Stimulated activated CD8-positive, alpha-beta memory T cell treated with anti-CD3 and anti-CD28 coated beads, Interleukin-2, amount 100 ng/mL, for 1 hour (primary cell): ENCODE measurements at places on chromosomes 16 and 17.
A peak's percentile ranks its signal among the peaks of the same experiment; 100 is the strongest.

DNA sequence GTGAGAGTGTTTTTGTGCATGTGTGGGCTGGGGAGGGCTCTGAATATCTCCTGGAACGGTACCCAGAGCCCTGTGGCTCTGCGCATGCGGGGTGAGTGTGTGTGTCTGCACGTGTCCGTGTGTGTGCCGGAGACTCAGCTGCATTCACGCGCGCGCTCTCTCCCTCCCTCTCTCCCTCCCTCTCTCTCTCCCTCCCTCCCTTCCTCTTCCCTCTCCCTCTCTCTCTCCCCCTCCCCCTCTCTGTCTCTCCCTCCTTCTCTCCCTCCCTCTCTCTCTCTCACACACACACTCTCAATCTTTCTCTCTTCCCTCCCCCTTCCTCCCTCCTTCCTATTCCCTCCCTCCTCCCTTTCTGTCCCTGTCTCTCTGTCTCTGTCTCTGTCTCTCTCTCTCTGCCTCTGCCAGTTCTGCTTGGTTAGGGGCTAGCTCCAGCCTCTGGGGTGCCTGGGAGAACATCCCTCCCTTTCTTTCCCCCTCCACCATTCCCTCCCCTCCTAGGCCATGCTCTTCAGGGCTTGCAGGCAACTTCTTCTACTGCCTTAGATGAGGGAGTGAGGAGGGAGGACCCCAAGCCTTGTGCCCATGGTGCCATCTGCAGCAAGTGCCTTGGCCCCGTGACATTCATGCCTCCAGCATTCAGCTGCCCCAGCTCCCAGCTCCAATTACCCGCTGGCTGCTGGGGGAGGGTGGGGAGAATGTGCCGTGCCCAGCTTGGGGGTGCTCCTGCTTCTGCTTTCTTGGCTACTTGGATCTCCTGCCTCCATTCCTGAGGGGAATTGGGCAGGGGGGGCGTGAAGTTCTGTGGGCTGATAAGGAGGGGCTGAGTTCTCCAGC is 6.4 kb downstream of the THRA start:
- DNase-seq = peak; percentile 46

DNA sequence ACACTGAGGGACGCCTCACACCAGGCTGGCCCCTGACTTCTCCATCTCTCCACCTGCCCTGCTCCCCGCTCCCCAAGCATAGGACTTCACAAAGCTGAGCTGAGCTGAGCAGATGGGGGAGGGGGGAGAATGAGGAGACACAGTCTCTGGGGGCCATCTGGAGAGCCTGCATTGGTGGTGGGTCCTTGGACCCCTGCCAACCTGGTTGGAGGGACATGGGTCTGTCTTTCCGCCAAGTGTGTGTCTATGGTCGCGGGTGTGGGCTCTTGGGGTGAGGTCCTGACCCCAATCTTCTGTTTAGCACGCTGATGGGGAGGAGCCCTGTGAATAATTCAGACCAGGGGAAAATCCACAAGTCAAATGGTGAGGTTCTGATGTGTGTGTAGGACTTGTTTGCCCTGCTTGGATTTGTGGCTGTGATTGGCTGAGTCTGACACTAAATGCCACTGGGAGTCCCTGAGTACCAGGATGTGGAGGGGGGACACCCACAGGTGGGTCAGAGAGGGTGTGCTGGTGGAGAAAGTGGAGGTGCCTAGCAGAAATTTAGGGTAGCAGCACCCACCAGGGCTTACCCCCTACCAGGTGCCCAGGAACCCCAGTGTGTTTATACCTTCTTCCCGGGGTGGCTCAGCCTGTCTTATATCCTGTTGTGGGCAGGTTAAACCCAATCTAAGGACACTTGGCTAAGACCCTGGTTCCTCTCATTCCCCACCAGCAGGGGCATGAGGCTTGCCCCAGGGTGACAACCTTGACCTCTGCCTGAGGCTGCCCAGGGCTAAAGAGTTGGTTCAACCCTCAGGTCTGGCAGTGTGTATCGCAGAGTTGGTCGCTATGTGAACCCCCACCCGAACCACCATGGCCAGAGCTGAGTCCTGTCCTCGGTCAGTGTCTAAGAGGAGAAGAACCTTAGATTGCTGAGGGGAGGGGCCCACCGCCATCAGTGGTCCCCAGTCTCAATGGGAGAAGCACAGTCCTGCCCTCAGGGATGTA is 2.1 kb downstream of the FMNL1 start:
- no peak for DNase-seq

DNA sequence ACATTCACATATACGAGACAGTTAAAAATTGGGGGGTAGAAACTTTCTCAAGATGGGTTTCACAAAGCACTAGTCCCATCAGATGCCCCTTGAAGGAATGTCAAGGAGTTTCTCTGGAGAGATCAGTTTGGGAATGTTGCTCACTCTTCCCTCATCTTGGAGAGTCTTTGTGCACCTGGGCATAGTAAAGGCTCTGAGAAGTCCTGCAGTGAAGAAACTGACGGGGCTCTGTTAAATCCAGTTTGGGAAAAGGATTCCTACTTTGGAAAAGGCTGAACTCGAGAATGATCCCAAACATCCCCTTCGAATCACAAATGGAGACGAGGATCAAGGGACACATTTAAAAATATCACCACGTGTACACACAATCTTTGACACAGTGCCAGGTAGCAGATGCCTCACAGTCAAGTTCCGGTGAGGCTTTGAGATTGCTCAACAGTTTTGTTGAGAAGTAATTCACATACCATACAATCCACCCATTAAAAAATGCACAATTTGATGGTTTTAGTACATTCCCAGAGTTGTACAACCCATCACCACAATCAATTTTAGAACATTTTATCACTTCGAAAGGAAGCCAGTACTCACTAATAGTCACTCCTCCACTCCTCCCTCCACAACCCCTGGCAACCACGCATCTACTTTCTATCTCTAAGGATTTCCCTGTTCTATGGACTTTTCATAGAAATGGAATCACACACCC is 203.4 kb upstream of the FOXF1 start:
- DNase-seq = no peak

DNA sequence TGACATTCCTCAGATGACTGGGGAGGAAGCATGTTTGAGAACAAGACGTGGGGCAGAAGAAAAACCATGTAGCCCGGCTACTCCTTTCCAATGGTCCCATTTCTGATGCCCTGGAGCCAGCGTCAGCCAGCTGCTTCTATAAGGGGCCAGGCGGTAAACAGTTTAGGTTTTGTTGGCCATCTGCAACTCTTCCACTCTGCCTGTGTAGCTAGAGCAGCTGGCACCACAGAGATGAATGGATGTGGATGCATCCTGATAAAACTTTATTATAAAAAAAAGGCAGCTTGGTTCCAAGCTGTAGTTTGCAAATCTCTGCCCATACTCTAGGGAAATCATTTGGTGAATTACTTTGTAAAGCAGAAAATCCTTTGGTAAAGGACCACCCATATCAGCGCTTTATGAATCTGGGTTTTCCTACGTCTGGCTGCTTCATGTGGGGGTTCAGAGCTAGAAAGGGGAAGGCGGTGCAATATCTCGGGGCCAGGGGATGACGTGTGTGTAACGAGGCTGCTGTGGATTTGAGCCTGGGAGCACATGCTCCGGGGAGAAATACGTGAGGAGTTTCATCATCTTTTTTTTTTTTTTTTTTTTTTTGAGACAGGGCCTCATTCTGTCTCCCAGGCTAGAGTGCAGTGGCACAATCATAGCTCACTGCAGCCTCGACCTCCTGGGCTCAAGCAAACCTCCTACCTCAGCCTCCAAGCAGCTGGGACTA is 3.4 kb upstream of the SRL start:
- no peak for DNase-seq

DNA sequence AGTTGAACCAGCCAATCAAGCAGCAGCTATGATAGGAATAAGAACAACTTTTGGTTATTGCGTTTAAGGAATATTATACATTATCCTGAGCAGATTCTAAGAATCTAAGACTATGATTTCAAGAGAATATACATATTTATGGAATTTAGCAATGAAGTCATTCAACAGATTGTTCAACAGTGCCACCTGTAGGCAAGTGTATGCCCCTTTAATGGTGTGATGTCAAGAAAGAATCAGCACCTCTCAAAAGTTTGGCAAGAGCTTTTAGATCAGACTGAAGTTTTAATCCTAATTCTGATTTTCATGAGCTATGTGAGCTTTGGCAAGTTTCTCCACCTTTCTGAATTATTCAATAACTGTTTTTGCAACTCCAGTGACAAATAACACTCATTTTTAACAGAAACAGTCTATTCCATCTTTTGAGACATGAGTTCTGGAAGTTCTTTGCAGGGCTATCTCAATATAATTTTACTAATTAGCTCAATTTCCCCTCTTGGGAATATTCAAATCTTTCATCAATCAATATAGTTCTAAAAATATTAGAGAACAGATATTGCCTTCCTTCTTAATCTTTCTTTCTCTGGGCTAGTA is 474.3 kb upstream of the TOM1L1 start:
- no peak for DNase-seq

GRCh38 chr17:29962656-29963055 is 21.2 kb downstream of the EFCAB5 start:
- DNase-seq = no peak
